Activated CD4-positive, alpha-beta T cell treated with anti-CD3 and anti-CD28 coated beads, Interleukin-2, amount 50 U/mL, for 24 hours (primary cell): ENCODE measurements at places on chromosomes 5 and 9.

DNA sequence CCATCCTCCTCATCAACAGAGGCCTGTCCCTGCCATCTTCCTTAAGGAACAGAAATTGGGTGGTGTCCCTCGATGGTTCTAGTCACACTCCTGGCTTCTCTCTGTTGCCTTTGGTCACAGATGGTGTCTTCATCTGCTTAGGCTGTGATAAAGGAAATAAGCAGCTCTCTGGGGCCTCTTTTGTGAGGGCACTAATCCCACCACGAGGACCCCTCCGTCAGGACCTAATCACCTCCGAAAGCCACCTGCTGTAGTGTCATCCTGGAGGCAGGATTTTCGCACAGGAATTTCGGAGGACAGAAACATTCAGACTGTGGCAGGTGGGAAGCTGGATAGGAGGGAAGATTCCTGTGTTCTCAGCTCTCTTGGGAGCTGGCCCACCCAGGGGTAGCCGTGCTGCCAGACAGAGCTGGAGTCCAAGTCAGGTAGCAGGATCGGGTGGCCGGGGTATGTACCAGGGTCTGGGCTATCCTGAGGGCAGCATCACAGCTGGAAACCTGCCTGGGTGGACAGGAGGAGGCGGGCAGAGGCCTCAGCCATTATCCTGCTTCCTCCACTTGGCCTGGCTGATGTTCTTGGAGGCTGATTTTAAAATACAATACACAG lies 59.5 kb downstream of the ANKRD33B start:
- no peak for DNase-seq

GRCh38 chr9:76510041-76510440 lies 51.1 kb downstream of the GCNT1 start:
- DNase-seq = no peak

DNA sequence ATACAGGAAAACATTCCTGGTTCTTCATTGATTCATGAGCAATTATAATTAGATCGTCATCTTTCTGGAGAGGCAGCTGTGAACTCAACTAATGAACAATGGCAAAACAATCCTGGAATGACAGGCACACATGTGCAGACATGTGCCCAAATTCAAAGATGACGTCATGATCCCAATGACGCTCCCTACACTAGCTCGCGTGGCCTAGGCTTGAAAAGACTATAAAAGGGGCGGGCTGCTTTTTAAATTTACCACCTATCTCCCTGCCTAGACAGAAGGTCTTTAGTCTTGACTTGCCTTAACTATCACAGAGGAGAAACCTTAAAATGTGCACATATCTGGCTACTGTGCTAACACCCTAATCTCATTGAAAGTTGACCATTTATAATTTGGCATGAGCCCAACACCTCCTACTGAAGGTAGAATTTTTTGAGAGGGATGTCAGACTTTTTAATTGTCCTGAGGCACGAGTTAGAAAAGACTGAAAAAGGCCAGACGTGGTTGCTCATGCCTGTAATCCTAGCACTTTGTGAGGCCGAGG lies 88.2 kb downstream of the PRRT1B start:
- DNase-seq = no peak

GRCh38 chr5:67297376-67297775 lies 100.8 kb upstream of the CD180 start:
- no peak for DNase-seq

GRCh38 chr5:3835811-3836210 lies 240.2 kb downstream of the IRX1 start:
- DNase-seq = no peak

GRCh38 chr9:136619742-136620440 lies 42.8 kb upstream of the EGFL7 start:
- DNase-seq = no peak

DNA sequence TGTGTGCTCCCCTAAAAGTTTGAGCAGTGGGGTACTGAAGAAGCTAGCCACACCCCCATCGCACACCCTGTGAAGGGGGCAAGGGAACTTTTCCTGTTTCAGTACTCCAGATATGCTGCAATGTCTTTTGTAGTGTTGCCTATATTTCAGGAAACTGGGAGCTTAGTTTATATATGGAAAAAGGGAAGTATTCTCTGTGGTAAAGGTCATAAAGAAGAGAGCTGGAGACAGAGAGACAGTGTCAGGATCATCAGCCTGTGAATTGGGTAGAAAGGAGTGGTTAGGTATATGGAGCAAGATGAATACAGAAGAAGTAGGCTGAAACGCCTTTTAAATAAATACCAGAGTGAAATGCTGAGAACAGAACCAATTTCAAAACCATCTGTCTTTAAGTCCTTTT lies 82.2 kb upstream of the C9orf72 start:
- DNase-seq = no peak

- no peak for DNase-seq
Measured at GRCh38 chr9:137243626-137244485, 2.8 kb downstream of the TUBB4B start.

GRCh38 chr5:83563631-83564030 lies 92.1 kb downstream of the VCAN start:
- no peak for DNase-seq
